ENCODE measurements at places on chromosomes 2 and 18. TPM values are rescaled to one million over a fixed set of nuclear protein-coding genes. Genes with fewer than 3 reads are reported as not detected.

DNA sequence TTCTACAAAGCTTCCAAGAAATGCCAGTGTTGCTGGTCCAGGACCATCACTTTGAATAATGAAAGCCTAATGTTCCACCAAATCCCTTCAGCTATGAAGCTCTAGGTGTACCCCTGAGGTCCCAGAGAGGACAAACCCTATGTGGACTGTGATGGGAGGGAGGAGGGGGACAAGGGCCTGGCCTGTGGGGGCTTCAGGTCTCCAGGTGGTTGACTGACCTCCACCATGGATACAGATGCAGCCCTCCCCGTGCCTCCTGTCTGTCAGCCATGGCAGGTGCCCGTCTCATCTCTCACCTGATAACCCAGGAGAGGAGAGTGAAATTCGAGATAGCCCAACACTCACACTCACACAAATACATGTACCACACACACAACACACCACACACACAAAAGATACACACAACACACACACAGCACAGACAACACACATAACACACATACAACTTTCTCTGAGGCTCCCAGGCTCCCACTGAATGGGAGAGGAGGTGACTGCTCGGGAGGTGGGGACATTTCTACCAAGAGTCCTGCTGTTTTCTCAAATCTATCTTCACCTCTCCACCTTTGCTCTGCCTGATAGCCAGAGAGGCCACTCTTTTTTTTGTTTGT is 12.8 kb upstream of the RHOB start:
- H3K27me3 ChIP-seq: no peaks in the 10 kb centered on the region
- no peaks in the 10 kb centered on the region for H3K36me3 ChIP-seq
- no peak overlapping the region for H3K4me3 ChIP-seq
- H3K27ac ChIP-seq: no peak overlapping the region
- peaks cover 21% of the 10 kb centered on the region for H3K4me1 ChIP-seq

- peaks cover 11% of the 10 kb centered on the region for H3K4me1 ChIP-seq
- H3K27ac ChIP-seq: no peak overlapping the region
- no peaks in the 10 kb centered on the region for H3K27me3 ChIP-seq
- H3K4me3 ChIP-seq: no peak overlapping the region
- H3K36me3 ChIP-seq: peaks cover 7% of the 10 kb centered on the region
Measured at GRCh38 chr2:42651057-42651456, 82.6 kb downstream of the MTA3 start.

DNA sequence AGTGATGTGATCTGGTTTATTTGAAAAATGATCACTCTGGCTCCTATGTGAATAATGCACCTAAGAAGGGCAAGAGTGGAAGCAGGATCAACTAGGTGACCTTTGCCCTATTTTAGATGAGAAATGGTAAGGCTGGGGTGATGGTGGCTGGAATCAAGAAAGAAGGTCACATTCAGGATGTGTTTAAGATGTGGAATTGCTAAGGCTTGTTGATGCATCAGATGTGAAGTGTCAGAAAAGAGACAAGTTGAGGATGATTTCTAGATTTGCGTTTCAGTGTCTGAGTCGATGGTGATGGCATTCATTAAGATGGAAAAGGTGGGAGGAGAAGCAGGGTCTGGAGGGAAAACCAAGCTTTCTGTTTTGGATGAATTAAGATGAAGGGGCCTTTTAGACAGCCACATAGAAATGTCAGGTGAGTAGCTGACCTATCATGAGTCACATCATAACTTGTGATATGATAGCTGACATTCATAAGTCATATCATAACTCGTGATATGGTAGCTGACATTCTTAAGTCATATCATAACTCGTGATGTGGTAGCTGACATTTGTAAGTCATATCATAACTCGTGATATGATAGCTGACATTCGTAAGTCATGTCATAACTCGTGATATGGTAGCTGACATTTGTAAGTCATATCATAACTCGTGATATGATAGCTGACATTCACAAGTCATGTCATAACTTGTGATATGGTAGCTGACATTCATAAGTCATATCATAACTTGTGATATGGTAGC is 101.2 kb upstream of the SEC11C start:
- no peaks in the 10 kb centered on the region for H3K27me3 ChIP-seq
- no peak overlapping the region for H3K4me3 ChIP-seq
- no peak overlapping the region for H3K27ac ChIP-seq
- H3K36me3 ChIP-seq: no peaks in the 10 kb centered on the region
- H3K4me1 ChIP-seq: peaks cover 3% of the 10 kb centered on the region

- peaks cover 16% of the 10 kb centered on the region for H3K36me3 ChIP-seq
- peaks cover 4% of the 10 kb centered on the region for H3K4me1 ChIP-seq
- H3K27me3 ChIP-seq: no peaks in the 10 kb centered on the region
- DNase-seq: no peak
Measured at GRCh38 chr2:178834086-178834485, 26.9 kb upstream of the TTN start.

DNA sequence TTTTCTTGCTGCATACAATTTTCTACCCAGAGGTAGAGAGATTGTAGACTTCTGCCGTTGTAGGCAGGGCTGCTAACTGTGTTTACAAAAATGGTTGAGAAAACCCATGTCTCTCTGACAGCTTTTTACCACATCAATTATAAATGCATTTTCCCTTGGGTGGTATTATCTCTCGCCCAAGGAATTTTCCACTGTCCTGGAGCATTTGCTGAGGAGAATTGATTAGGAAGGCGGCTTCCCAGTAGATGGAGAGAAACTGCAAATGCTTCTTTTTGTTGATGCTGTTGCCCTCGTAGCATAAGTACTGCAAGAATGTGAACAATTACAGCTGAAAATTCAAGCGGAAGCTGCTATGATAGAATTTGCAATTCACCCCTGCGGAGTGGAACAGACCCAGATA is 1007.7 kb upstream of the KLHL29 start:
- H3K27me3 ChIP-seq: no peaks in the 10 kb centered on the region
- no peak overlapping the region for H3K27ac ChIP-seq
- DNase-seq: no peak
- H3K4me1 ChIP-seq: no peaks in the 10 kb centered on the region
- H3K4me3 ChIP-seq: no peak overlapping the region
- no peaks in the 10 kb centered on the region for H3K36me3 ChIP-seq

DNA sequence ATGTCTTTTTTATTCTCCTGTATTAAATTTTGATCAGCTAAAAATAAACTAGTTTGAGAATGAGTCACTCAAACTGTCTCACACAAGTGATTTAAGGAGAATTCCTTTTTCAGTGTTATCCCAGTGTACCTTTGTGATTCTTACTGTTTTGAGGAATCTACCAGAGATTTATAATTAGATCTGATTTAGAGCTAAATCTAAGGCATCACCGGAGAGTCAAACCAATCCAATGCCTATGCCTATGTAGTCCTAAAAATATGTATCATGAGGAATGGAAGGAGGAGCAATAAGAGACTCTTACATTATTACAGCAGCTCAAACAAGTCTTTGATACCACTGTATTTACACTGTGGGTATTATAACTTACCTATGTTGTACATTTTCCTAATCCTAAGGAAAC is 63.4 kb upstream of the CYP20A1 start:
- DNase-seq: no peak
- no peak overlapping the region for H3K4me3 ChIP-seq
- H3K27me3 ChIP-seq: no peaks in the 10 kb centered on the region
- H3K4me1 ChIP-seq: no peaks in the 10 kb centered on the region
- H3K27ac ChIP-seq: no peak overlapping the region
- peaks cover 59% of the 10 kb centered on the region for H3K36me3 ChIP-seq

- no peaks in the 10 kb centered on the region for H3K4me1 ChIP-seq
- H3K27me3 ChIP-seq: no peaks in the 10 kb centered on the region
- H3K4me3 ChIP-seq: no peak overlapping the region
- H3K36me3 ChIP-seq: no peaks in the 10 kb centered on the region
Measured at GRCh38 chr2:166632616-166633015, 138.6 kb upstream of the SCN7A start.

DNA sequence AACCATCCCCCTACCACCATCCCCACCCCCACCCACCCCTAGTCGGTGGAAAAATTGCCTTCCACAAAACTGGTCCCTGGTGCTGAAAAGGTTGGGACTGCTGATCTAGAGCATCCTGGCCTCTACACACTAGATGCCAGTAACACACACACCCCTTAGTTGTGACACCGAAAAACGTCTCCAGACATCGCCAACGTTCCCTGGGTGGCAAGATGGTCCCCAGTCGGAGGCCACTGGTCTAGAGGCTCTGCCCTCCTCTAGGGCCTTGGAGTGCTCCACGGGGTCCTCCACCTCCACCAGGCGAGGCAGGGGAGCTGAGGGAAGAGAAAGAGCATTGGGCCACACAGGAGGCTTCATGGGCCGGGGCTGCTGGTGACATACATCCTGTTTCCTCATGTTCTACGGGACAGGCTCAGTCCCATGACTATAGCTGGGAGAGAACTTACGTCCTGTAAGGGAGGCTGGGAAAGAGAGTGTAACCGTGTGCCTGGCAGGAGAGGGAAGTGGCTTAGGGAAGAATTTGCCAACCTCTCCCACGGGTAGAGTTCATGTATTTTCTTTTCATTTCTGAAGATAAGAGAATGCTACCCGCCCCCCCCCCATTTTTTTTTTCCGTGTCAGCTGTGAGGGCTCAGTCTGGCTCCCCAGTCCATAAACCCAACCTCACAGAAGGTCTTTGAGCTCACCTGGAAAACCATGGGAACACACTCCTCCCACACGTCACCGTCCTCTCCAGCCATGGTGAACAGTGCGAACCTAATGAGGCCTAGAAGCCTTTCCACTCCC is 132.7 kb upstream of the MYCN start:
- H3K27me3 ChIP-seq: no peaks in the 10 kb centered on the region
- no peak for DNase-seq
- no peak overlapping the region for H3K4me3 ChIP-seq
- H3K27ac ChIP-seq: no peak overlapping the region
- H3K4me1 ChIP-seq: no peaks in the 10 kb centered on the region

GRCh38 chr2:23533338-23533695 is 148.3 kb downstream of the KLHL29 start:
- no peaks in the 10 kb centered on the region for H3K36me3 ChIP-seq
- no peak overlapping the region for H3K4me3 ChIP-seq
- no peak for DNase-seq
- H3K27ac ChIP-seq: no peak overlapping the region
- no peaks in the 10 kb centered on the region for H3K4me1 ChIP-seq

DNA sequence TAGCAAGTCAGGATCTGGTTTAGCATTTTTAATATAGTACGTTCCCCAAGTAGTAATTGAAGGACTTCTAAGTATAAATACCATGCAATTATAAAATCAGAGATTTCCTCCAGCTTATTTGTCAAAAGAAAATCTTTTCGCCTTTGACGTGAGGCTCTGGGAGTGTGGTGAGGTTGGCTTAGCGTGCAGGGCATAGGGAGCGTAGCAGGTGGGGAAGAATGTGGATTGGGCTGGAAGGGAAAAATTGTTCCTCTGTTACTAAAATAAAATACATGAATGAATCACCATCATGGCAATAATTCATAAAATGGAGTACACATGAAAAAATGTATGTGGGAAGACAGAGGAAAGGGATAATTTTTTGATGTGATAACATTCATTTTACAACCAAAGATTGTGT is 5.4 kb upstream of the IL1RL2 start:
- DNase-seq: no peak
- no peaks in the 10 kb centered on the region for H3K27me3 ChIP-seq
- peaks cover 26% of the 10 kb centered on the region for H3K36me3 ChIP-seq

DNA sequence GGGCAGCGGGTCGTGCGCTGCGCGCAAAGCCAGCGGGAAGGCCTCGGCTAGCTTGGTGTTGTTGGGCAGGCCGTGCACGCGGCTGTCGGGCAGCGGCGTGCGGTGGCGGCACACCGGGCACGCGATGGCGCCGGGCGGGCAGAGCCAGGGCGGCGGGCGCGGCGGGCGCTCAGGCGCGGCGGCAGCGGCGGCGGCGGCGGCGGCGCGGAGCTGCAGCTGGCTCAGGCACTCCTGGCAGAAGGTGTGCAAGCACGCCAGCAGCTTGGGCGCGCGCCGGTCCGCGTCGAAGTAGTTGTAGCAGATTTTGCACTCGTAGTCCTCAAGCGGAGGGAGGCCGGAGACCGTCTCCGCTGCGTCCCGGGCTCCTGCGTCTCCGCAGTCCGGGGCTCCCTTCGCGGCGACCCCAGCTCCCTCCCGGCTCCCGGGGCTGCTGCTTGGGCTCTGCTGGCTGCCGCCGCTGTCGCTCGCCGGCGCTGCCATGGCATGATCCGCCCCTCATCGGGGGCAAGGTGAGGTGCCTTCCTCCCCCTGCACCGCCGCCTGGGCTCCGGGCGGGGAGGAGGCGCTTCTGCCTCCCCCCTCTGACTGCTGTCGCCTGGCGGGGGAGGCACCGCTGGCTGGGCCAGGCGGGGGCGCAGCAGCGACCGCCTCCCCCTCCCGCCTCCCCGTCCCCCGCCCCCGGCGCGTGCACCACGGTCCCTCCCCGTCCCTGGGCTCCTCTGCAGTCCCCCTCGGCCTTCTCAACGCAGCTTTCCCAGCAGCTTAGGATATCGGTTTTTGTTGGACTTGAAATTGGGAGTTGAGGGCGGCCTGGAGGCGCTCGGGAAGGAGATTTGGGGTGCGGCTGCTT is 21.0 kb upstream of the PAX3 start:
- H3K4me3 ChIP-seq: peak overlapping the region; percentile 57
- no peaks in the 10 kb centered on the region for H3K36me3 ChIP-seq
- no peak overlapping the region for H3K27ac ChIP-seq
- peaks cover 21% of the 10 kb centered on the region for H3K4me1 ChIP-seq

- H3K36me3 ChIP-seq: no peaks in the 10 kb centered on the region
- no peaks in the 10 kb centered on the region for H3K4me1 ChIP-seq
- H3K4me3 ChIP-seq: no peak overlapping the region
- DNase-seq: no peak
Measured at GRCh38 chr2:84223191-84223590, 235.9 kb downstream of the SUCLG1 start.

- H3K4me3 ChIP-seq: no peak overlapping the region
- H3K4me1 ChIP-seq: no peaks in the 10 kb centered on the region
- H3K27ac ChIP-seq: no peak overlapping the region
- no peaks in the 10 kb centered on the region for H3K36me3 ChIP-seq
Measured at GRCh38 chr18:58591286-58591685, 37.6 kb downstream of the ALPK2 start.

DNA sequence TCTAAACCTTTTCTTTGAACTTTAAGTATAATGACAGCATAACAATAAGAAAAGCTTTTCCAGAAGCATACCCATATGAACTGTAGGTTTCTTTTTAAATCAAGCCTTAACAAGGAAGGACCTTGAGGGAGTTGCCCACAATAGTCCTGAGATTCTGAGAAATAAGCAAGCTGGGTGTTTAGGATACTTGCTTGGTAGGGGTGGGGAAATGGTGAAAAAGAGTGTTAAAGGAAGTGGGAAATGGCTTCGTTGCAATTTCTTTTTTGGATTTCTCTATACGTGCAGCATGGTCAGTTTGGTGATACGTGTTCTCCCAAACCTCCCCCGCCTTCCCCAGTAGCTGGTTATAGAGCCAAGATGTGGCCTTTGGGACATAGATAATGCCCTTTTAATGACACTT is 17.2 kb downstream of the INSIG2 start:
- no peaks in the 10 kb centered on the region for H3K4me1 ChIP-seq
- no peak overlapping the region for H3K27ac ChIP-seq
- H3K27me3 ChIP-seq: no peaks in the 10 kb centered on the region
- H3K36me3 ChIP-seq: peaks cover 68% of the 10 kb centered on the region

TAF4B gene
- total RNA-seq: 2.8 TPM

SERPINB8 gene
- 15.4 TPM for total RNA-seq

CNGA3 gene
- 0.18 TPM for total RNA-seq

ELOA2 gene
- total RNA-seq: not detected

TOGARAM2 gene
- total RNA-seq: 15.4 TPM

PKP4 gene
- 57.0 TPM for total RNA-seq

Data from lower lobe of right lung (tissue), 2 donors.